ENCODE measurements at places on chromosomes 12 and 14.

DNA sequence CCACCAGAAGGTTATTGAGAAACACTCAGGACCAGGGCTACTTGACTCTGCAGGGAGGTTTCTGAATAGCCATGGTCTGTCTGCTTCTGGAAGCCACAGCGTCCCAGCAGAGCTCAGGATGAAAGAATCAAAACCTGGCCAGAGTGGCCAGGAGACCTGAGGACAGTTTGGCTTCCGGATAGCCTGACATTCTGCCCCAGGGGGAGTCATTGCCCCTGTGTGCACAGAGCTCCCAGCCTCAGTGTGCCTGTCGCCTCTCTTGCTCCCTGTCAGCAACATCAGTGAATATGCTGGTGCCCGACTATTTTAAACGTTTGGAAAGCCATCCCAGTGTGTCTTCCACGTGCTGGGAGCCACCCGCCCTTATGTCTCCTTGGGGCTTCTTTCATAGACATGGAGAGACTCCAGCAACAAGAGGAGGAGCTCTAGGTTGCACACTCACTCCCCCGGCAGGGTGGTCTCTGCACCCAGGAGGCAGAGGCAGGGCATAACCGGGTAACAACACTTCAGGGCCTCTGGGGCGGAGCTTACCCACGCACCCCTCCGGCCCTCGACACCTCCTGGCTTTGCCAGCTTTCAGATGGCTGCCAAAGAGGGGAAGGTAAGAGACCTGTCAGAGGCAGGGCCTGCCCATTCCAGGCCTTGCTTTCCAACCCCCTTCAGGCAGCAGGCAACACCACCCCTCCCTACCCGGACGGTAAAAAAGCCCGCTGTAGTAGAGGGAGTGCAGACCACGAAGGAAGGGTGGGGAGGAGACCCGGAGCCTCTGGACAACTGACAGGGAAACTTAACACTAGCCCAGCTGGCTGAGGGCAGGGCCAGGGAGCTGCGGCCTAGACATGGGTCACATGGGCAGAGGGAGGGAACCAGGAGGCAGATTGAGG lies 19.0 kb upstream of the SLC6A12 start:
- no peak for DNase-seq

- DNase-seq: peak; percentile 30
Observed at GRCh38 chr12:2691006-2691344, 103.8 kb upstream of the FKBP4 start.

- no peak for DNase-seq
Observed at GRCh38 chr12:112482733-112483132, 64.0 kb downstream of the PTPN11 start.

- no peak for DNase-seq
Observed at GRCh38 chr14:88078525-88078924, 73.6 kb downstream of the GPR65 start.

DNA sequence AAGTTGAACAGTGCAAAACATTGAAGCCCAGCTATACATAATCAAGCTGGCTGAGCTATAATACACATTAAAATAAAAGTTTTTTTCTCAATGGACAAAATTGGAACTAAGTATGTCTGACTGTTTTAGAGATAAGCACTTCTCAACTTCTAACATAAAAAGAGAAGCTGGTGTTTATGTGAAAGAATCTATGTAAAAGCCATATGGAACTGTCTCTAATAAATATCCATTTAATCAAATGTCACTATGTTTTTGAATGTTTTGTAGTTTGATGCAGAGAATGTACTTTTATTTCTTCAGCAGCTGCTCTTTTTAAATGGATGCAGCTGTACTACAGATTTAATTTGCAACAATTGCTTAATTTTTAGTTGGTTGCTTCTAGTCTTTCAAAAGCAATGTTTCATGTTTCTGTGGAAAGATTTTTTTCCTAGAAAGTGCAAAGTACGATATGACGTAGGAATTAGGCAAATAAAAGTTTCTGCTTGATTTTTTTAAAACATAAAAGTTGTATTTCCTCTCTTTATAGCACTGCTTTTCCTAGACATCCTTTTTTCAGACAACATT lies 114.2 kb downstream of the PDE3A start:
- DNase-seq: no peak

- no peak for DNase-seq
Observed at GRCh38 chr12:49539406-49540228, 787 bp downstream of the KCNH3 start.

DNA sequence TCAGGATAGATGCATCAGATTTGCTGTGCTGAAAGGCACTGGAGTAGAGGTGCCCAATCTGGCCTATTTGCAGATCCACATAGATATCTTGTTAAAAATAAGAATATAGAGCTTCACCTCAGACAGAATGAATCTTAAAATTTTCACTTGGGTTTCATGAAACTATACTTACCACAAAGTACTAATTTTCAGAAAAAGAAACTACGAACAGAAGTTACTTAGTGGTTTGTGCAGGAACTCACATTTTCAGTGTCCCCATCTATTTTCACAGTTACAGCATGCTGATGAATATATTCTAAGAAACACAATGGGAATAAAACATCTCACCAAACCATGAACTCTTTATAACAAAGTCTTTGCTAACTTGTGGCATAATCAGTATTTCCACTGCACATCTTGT lies 449.4 kb downstream of the RERGL start:
- DNase-seq: no peak

- no peak for DNase-seq
Observed at GRCh38 chr12:106301241-106301610, 1.3 kb upstream of the TCP11L2 start.

- DNase-seq: no peak
Observed at GRCh38 chr12:54697851-54698250, 49.7 kb upstream of the DCD start.

- DNase-seq: no peak
Observed at GRCh38 chr12:11949738-11950411, 120.9 kb upstream of the BCL2L14 start.

DNA sequence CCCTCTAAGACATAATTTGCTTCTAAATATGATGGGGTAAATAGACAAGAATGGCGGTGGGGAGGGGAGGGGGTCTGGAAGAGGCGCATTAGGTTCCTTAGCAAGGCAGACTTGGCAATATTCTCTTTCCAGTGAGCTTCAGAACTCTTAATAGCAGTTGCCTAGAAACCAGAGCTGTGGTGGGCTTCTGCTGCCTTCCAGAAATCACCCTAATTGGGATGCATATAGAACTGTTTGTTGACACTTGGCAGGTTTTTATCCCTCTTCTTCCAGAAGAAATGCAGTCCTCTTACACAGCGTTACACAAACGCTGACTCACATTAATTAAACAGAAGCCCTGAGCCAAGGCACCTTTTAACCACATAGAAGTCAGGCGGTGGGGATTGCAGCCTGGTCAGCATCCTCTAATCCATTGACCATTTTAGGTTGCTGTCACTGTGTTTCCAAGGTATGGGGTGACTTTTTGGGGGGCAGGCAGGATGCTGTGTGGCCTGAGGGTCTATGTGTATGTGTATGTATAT lies 114.1 kb downstream of the CCDC60 start:
- no peak for DNase-seq

DNA sequence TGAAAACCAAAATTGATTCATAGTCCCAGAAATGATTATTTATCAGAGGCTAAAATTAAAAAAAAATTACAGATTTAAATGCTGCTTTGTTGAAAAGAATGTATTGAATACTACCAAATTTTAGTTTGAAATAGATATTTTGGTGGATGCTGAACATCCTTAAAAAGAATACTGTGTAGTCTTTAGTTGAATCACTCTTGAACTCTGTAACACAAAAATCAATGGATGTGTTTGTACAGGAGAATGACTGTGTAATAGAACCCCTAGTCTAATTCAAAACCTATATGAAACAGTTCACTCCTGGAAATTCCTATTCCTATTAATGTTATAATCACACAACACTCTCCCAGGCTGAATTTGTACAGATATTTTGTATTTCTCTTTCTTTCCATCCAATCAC lies 1.5 kb upstream of the TSPAN8 start:
- DNase-seq: no peak

- DNase-seq: no peak
Observed at GRCh38 chr14:62322216-62322615, 560.0 kb downstream of the SNAPC1 start.

- DNase-seq: peak; percentile 20
Observed at GRCh38 chr12:110501399-110501751, 536 bp downstream of the VPS29 start.

DNA sequence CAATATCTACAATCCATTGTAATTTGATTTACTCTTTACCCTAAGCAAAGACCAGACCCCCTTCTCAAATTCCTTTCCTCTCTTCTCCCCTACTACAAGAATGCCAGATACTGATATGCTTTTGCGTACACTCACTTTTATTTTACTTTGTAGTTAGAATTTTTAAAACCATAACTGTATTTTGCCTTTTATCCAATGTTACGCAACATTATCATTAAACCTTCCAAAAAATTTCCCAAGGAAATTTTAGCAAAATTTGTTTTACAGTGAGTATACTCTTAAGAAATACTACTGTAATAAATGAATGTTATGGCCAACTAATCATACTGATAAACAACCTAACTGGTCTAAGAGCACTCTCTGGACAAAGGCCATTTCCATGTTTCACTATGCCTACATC lies 22.3 kb downstream of the ATP2B1 start:
- DNase-seq: no peak

GRCh38 chr12:62190689-62191490 lies 69.3 kb upstream of the USP15 start:
- DNase-seq: no peak

DNA sequence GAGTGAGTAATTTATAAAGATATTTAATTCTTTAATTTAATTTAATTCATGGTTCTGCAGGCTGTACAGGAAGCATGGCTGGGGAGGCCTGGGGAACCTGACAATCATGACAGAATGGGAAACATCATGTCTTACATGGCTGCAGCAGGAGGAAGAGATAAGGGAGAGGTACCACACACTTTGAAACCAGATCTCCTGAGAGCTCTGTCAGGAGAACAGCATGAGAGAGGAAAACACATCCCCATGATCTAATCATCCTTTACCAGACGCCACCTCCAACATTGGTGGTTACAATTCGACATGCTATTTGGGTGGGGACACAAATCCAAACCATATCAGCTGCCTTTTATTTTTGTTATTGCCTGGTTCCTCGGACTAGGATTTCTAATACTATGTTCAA lies 928.6 kb downstream of the TMEM121 start:
- no peak for DNase-seq

- no peak for DNase-seq
Observed at GRCh38 chr12:124085419-124086296, 112.6 kb downstream of the ZNF664 start.

GRCh38 chr12:121165316-121165715 lies 32.6 kb downstream of the P2RX7 start:
- DNase-seq: no peak

DNA sequence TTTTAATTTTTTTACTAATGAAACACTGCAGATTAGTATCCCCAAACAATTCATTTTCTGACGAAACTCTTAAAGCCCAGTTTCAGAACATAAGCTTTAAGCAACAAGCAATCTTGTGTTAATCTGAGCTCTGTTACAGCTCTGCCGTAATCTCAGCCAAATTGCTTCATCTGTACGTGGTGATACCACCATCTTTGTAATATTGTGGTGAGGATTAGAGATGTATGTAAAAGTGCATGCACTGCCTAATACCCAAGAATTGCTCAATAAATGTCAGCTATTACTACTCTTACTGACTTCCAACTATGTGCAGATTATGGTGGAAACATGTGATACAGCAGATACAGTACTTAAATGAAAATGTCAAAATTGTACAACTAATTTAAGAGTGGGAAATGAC lies 1.8 kb downstream of the AKAP5 start:
- DNase-seq: no peak

GRCh38 chr12:10901427-10901826 lies 7.9 kb downstream of the TAS2R13 start:
- no peak for DNase-seq

DNA sequence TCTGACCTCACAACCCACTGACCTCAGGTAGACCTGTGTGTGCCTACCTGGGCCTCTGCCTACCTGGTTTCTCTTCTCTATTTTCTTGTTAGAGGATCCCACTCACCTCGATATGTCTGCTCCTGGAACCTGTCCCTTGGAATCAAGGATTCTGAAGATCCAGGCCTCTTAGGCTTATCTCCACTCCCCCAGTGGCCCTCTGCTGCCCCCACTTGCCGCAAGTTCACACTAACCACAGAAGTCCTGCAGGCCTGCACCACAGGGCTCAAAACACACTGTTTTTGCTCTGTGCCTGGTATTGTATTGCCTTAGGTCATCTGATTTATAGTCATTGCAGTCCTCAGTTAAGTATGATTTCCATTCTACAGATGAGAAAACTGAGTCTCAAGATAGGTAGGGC lies 15.3 kb upstream of the NRXN3 start:
- no peak for DNase-seq

DNA sequence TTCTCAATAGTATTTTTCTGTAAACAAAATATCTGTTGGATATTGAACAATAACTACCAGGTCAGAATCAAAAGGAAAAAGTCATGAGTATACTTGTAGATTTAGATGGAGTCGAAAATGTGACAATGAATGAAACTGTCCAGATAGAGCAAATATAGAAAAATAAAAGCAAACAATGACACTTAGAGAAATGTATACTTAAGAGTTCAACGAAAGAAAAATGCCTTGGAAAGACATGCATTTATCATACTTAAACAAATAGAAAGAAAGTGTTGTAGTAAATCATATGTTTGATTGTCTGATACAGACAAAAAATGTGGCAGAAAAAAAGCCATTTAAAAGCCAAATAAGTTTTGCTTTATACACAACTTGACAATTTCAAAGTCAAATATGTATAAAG lies 571.2 kb upstream of the MGAT4C start:
- no peak for DNase-seq

GRCh38 chr12:112750971-112751370 lies 40.6 kb upstream of the RPH3A start:
- no peak for DNase-seq

- no peak for DNase-seq
Observed at GRCh38 chr12:76455582-76456345, 103.8 kb downstream of the OSBPL8 start.

DNA sequence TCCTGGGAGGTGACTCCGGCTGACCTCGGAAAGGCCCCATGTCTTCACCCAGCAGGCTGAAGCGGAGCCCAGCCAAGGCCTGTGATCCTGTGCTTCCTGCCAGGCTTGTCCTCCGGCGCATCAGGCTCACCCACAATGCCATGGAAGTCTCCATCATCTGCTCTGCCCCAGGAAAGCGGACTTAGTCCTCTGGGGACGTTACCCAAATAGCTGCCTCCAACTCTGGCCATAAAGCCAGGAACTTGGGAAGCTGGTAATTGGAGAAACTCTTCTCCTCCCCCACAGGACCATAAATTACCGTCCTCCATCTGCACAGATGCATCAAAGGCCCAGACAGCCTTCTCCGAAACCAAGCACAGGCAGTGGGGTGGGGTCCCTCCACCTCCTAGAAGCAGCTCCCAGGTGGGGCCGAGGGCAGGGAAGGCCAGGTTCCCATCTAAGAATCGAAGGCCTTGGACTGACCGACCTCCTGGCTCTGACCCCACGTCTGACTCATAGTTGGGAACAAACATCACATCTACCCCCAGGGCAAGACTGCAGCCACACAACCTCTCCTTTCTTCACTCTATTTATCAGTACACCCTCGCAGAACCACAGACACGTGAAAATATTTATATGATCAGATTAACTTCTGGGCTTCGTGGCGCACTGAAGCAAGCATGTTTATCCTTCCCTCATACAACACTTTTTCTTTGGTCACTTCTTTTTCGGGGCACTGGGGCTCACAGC lies 56.4 kb downstream of the PITPNM2 start:
- no peak for DNase-seq

- DNase-seq: no peak
Observed at GRCh38 chr12:17793854-17794253, 296.1 kb downstream of the RERGL start.
